ENCODE measurements at places on chromosomes 11 and 22.
A peak's percentile ranks its signal among the peaks of the same experiment; 100 is the strongest.

GRCh38 chr11:59207988-59208451 is 4.7 kb downstream of the MPEG1 start:
- DNase-seq, result peak; percentile 52

DNA sequence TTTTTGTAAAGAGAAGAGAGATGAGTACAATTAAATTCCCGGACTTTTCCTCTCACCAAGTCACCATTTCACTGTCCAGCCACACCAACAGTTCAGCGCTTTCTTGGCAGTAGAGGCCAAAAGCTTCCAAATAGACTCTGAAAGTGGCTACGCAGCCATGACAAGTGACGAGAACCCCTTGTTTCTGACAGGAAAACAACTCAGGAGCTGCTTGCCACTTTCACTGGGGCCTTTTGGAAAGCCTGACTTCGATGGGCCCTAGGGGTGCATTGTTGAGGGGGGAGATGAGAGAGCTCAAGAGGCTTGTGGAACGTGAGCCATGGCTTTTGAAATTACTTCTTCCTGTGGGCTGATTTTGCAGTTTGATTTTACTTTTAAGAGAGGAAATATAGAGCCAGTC is 422.1 kb upstream of the FAT3 start:
- DNase-seq, result no peak

DNA sequence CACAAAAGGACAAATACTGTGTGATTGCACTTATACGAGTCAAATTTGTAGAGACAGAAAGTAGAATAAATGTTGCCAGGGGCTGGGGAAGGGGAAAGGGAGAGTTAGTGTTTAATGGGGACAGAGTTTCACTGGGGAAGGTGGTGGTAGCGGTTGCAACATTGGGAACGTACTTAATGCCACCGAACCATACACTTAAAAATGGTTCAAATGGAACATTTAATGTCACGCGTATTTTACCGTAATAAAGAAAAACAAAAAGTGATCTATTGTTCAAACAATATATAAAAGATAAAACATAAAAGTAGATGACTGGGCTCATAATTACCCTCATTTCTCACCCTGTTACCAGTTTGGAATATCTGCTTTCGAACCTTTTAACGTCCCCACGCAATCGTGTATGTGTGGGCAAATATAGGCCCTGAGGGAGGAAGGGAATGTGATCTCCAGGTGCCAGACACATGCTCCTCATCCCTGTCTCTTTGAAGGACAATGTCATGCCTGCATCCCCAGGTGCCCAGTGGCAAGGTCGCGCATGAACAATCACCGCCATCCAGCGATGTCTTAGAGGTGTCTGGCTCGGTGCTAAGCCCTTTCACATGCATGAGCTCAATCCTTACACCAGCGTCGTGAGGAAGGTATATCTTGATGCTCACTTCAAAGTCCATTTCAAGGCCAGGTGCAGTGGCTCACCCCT is 35.3 kb downstream of the LIF start:
- DNase-seq, result no peak

- DNase-seq, result no peak
Observed at GRCh38 chr11:60396382-60396781, at the start of gene MS4A14. TSS of gene MS4A14 (plus strand) at chr11:60396459. CDS start at chr11:60396579, 120 bp downstream.

DNA sequence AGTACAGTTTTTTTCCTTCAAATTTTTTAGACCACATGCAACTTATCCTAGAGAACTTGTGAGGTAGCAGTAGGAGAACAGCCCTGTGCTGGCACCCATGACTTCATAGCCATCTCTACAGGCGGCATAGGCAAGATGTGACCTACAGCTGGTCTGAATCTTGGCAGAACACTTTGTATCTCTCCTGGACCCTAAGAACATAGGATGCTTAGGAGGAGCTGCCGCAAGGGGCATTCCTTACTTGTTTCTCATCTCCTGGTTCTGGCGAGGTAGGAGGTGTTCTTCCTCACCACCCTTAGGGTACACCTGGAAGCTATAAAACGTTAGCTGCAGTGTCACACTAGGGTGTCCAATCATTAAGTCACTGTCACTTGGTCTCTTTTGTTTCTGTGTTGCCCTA is 16.4 kb downstream of the CWC15 start:
- no peak for DNase-seq

GRCh38 chr11:98772893-98773292 is 247.9 kb upstream of the CNTN5 start:
- DNase-seq, result no peak

DNA sequence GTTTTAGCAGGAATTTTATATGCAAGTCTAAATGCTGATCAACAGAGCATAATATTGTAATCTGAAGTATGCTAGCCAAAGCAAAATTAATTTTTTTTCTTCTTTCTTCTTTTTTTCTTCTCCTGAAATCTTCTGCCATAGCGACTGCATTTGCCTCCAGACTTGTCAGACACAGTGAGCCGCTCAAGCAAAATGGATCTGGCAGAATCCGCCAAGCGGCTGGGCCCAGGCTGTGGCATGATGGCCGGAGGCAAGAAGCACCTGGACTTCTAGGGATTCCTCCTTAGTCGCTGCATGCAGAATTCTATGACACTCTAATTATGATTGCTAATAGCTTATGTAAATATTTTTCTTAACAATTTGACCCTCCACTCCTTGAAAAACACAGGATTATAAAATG is 27.9 kb downstream of the PAX6 start:
- no peak for DNase-seq

GRCh38 chr11:8584082-8584481 is 9.9 kb downstream of the STK33 start:
- DNase-seq, result peak; percentile 64

DNA sequence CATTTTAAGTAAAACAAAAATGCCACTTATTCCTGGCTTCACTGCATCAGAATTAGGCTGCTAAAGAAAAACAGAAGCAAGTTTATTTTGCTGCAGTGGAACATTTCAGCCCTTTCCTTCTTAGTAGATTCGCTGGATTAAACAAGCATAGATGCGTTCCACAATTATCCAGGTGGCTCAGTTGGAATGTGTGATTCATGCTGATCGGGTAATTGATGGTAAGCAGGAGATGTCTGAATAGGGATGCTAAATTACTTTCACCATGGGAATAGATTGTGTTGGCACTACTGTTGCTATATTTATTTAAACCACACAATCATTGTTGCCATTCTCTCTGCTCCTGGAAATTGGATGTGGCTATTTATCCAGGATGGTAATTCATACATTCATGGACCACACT is 440.1 kb upstream of the DDI1 start:
- DNase-seq, result no peak

DNA sequence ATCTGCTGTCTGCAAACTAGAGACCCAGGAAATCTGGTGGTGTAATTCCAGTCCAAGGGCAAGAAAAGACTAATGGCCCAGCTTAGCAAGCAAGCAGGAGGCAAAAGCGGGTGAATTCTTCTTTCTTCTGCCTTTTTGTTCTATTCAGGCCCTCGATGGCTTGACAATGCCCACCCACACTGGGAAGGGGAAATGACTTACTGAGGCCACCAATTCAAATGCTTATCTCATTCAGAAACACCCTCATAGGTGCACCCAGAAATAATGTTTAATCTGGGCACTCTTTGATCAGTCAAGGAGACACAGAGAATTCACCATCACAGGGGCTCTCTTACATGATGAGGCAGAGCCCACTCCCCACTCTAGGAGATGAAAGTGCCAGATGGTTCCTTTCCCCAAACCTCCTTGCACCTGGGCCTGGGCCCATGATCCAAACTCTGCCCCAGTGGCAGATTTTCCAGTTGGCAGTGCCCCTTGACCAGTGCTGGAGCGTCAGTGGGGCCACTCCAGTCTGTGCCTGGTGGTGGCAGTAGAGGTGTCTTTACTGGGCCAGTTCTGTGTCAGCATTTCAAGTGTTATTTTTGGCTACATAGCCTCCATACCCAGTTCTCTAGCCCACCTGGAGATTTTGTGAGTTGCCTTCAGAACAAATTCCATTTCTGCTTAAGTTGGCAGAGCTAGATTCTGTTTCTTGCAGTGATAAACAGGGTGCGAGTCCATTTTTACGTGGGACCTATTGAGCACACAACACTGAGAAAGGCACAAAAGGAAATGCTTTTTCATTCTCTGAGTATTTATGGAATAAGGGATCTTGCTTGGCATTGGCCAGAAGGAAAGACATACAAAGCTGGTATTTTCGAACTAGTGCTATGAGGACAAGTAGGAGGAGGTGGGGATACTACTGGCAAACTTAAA is 7.5 kb downstream of the ELMOD1 start:
- DNase-seq, result no peak

GRCh38 chr11:101323997-101324396 is 194.4 kb upstream of the PGR start:
- DNase-seq, result no peak

GRCh38 chr11:99069856-99070444 is 49.2 kb downstream of the CNTN5 start:
- peak; percentile 3 for DNase-seq

DNA sequence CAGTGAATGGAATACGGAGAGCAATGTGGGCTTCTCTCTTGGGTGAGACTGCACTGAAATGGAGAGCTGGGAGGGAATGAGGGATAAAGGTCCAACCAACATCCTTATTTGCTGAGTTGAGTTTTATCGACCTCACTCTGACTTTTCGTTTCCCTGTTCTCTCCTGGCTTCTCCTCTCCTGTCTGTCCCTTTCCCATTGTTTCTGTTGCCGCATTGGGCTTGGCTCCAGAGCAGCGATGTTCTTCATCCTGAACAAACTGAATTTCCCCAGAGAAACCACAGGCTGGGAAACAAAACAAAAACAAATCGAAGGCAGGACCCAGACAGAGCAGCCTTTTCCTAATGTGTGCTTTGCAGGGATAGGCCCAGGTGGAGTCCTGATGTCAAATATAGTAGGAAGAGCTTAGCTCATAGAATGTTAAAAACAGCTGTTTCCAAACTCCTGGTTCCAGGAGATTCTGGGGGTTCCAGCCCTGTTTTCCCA is 30.0 kb downstream of the MOV10L1 start:
- DNase-seq, result no peak

DNA sequence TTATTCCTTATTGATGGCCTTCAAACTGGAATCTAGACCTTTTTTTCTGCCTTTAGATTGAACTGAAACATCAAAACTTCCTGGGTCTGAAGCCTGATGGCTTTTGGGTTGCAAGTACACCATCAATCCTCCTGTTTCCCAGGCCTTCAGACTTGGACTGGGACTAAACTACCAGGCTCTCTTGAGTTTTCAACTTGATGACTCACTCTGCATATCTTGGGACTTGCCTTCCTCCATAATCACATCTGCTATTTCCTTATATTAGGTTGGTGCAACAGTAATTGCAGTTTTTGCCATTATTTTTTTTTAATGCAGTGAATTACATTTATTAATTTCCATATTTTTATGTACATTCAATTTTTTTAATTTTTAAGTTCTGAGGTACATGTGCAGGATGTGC is 7.0 kb downstream of the OR51B5 start:
- peak; percentile 21 for DNase-seq

DNA sequence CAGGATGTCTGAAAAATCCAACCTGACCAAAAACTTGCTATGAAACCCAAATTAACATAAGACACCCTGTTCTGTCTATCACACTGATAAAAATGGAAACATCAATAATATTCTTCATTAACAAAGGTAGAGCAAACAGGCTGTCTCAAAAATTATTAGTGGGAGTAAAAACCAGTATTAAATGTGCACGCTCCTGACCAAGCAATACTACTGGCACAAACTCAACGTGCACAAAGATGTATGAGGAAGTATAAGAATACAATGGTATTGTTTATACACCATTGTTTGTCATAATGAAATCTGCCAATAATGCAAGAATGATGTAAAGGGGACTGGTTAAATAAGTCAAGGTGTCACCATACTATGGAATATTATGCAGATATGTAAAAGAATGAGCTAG is 288.5 kb downstream of the MN1 start:
- DNase-seq, result no peak
